Thyroid gland (tissue), 4 donors: ENCODE measurements at places on chromosomes 2 and 18.

GRCh38 chr2:152406119-152406835 is 71.3 kb downstream of the FMNL2 start:
- no peak for DNase-seq

GRCh38 chr2:67290451-67291290 is 106.5 kb upstream of the ETAA1 start:
- DNase-seq = no peak

DNA sequence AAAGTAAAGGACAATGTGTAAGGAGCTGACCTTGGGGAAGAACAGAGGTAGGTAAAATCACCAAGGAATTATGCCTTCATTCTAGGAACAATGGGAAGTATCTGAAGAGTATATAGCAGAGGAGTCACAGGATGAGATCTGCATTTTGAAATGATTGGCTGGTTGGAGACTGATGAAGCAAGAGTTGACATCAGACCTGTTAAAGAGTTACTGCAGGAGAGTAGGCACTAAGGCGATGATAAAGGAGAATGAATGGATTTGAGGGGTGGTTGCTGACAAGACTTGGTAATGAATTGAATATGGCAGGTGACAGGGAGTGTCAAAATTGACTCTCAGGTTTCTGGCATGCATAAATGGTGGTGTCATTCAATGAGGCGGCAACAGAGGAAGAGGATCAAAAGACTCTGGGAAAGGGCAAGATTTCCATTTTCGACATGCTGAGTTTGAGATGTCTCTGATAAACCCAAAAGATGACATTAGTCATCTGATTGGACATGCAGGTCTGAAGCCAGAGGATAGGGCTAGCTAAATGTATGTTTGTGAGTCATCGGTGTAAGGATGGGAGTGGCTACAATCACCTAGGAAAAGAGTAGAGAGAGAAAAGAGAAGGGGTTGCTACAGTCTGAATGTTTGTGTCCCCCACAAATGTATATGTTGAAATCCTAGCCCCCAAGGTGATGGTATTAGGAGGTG is 236.5 kb downstream of the DYM start:
- DNase-seq = no peak

DNA sequence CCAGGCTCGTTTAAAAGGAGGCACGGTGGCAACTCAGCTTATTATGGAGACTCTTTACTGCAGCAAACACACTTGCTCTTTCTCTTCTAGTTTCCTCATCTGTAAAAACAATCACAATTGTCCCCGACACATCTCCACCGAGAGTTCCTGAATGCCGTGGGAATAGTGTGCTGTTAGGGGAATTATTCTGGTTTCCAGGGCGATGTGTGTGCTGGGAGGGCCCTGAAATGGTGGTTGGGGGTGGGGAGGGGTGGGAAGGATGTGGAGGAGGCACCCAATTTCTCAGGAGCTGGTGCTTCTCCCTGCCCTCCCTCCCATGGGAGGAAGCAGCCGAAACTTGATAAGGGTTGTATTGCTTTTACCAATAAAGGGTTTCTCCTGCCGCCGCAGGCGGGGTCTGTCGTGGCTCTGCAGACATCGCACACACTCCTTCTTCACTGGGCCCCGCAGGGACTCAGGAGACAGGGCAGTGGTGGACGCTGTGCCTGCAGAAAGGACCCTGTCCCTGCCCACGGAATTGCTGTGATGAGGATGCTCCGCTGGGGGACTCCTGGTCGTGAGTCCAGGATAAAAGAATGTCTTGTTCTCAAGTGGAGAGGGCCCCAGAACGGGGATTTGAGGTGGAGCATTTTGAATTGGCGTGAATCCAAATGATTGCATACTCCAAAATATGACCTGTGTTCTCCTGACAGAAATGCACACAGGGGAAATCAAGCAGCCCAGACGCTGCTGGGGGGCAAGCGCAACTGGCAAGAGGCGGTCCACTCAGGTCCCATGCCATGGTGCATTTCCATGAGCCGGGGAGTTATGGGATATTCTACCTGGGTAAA is 119.2 kb downstream of the ACKR3 start:
- no peak for DNase-seq

DNA sequence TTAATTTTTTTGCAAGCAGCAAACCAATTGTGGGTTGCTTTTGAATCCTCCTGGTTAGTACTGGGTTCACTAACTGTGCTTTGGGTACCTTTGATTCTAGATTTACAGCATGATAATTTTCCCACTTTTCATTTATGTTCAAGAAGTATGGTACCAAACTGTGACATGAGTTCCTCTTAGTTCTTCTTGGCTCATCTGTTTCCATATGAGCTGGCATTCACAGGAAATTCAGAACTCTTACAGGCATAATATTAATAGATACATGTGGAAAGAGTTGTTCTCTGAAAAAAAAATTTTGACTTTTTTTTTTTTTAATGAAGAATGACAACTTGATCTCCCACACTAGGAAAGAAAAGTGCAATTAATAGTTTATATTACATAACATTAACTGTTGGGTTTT is 59.4 kb downstream of the FMNL2 start:
- DNase-seq = no peak

DNA sequence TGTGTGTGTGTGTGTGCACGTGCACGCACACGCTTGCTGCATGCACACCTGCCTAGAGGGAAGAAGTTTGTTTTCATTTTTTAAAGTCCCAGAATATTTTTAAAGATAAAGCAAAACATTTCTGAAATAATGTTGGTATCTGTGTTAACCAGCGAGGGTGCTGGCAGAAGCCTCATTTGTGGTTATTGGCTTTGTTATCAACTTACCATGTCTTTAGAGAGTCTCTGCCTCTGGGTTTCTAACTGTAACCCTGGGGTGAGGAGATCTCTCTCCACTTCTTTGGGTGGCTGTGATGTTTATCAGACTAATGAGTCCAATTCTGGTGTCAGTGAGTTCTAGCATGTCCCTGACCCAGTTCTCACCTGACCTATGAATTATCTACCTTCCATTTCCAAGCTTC is 927.6 kb upstream of the FANCL start:
- no peak for DNase-seq

DNA sequence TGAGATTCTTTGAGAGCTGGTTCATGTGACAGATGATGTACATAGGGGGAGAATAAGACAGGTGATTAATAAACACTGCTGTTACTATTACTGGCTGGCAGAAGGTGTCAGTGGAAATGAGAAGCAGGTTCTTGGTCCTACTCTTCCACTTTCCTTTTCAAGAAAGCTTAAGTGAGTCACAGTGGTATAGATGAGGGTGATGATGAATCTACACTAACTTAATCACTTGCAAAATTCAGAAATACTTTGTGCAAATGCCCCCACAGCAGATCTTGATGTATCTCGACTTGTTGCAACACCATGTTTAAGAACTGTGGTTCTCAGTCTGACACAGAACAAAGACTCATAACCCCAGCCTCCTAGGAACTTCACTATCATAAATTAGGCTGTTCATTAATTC is 35.9 kb upstream of the MGAT5 start:
- DNase-seq = no peak

DNA sequence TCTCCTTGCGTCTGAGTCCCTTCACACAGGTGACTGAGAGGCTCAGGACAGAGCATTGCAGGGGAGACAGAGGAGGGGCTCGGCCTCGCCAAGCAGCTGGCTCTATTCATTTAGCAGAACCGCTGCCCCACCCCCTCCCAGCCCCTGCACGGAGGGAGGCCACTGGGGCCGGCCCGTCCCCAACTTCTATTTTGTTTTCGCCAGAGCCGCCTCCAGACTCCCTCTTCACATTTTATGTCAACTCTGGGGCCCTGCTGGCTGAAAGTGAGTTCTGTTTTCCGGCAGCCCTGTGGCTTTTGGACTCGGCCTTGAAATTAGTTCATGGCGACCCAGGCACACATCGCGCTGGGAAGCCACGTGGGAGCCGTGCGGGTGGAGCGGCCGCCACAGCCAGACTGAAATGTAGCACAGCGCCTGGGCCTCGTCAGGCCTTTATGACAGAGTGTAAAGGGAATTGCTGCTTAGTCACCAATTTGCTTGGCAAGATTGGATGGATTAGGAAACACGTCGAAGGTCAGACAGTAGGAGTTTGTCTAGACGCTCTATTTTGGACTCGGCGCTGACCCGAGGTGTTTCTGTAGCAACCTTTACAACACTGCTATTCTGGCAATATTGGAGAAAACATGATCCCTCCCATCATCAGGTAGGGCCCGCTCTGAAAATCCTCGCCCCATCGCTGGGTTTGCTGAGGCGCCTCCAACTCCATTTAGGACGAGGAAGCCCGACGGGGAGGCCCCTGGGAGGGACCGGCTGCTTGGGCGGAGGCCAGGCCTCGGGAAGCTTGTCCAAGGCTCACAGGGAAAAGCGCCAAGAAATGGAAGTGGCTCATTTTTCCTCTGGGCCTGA is 90.7 kb upstream of the CTDP1 start:
- DNase-seq = peak; percentile 68

- DNase-seq = no peak
These were observed 10.1 kb downstream of the SLC9A4 start for GRCh38 chr2:102483086-102483485.

- DNase-seq = peak; percentile 52
These were observed 62.3 kb upstream of the GREB1L start for GRCh38 chr18:21179590-21180220.

DNA sequence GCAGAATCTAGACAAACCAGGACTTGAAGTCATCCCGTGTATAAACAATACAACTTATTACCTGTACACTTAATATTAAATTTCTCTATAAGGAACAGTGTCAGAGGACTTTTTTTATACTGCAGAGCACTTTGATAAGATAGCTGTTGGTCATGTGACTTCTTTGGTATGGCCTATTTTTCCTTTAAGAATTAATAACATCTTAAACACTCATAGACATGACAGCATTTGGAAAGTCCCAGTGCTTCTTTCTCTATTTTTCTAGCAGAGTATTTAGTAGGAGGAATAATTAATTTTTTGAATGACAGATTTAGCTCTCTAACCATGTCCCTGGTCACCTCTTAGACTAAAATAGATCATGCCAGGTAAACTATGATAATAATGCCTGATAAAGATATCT is 59.4 kb downstream of the PLCL1 start:
- DNase-seq = no peak

DNA sequence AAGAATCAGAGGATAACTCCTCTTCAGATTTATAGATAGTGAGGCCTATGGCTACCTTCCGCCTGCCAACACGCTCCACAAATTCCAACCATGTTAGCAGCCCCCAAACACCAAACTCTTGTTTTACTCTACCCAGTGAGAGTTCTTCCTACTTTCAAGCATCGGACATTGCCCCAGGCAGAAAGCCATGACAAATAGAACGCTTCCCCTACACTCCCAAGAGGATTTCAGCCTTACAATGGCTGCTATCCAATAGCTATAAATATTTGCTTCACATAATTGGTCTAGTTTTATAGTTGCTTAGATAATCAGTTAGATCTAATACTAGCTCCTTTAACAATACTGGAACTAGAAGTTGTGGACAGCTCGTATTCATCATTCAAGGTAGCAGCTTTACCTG is 503.4 kb upstream of the VRK2 start:
- DNase-seq = no peak

DNA sequence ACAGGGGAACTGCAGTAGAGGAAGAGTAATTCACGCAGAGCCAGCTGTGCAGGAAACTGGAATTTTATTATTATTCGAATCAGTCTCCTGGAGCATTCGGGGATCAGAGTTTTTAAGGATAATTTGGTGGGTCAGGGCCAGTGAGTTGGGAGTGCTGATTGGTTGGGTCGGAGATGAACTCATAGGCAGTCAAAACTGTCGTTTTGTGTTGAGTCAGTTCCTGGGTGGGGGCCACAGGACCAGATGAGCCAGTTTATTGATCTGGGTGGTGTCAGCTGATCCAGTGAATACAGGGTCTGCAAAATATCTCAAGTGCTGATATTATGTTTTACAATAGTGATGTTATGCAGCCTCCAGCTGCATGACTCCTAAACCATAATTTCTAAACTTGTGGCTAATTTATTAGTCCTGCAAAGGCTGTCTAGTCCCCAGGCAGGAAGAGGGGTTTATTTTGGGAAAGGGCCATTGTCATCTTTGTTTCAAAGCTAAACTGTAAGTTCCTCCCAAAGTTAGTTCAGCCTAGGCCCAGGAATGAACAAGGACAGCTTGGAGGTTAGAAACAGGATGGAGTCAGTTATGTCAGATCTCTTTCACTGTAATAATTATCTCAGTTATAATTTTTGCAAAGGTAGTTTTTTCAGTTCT is 67.0 kb downstream of the ASAP2 start:
- DNase-seq = no peak

DNA sequence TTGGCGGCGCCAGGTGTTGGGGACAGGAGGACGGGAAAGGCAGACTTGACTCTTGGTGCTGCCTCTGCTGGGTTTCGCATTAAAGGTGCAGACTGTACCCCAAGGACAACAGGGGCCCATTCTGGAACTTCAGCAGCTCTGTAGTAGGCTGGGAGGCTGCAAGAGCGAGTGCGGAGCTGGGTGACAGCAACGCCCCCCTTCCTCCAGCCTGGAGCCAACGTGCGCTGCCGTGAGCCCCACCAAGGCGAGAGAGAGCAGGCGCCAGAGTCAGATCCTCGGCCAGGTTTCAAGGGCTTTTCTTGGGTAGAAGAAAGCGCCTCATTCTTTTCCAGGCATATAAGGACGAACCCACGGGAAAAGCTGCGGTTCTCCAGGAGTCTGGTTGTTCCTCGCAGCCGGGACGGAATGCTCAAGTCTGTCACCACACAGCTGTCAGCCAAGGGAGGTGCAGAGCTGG is 1.9 kb downstream of the DOK6 start:
- peak; percentile 6 for DNase-seq

GRCh38 chr2:142687509-142687908 is 190.0 kb upstream of the KYNU start:
- DNase-seq = no peak

DNA sequence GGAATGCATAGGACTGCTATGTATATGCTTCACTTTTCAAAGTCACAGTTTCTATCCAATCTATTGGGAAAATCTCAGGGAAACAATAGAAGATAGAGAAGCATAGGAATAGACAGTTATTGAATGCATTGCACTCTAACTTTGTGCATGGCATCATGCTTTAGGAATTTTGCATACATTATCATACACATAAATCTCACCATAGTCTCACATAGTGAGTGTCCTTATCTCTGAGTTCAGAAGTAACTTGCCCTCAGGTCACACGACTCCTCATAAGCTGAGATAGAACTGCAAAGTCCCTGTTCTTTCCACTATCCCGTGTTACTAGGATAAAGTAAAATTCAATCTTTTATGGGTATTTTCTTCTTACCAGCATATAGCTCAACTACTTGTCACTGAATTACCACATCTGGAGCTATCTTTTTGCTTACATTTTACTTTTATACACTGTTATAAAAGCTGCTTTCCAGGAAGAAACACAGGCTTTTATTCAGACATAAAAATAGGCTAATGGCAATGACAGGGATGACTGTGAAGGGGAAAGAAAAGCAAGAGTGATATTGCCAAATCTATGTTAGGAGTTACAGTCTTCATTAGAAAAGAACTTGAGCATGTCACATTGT is 666.9 kb downstream of the XIRP2 start:
- DNase-seq = no peak

- DNase-seq = no peak
These were observed 83.3 kb downstream of the LIMS1 start for GRCh38 chr2:108617617-108618016.

DNA sequence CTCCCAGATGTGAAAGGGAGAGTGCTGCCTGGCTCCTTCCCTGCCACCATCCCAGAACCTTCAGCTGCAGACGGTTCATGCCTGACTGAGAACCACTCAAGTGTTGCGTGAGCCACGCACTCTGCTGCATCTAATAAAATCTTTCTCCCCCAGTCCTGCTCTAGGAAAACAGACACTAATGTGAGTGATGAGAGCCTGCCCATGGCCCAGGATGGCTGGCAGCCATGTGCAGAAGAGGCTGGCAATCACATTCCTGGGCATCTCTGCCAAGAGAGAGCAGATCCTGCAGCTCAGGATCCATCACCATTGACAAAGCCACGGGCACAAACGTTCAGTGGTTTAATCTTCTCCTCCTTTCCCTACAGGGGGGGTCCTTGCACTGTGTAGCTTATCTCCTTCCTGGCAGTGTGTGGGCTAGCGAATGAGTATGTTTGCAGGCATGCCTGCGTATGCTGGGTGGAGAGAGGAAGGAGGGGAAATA is 477.5 kb downstream of the SLC4A3 start:
- peak; percentile 77 for DNase-seq
